ENCODE measurements at places on chromosomes 4 and X.

DNA sequence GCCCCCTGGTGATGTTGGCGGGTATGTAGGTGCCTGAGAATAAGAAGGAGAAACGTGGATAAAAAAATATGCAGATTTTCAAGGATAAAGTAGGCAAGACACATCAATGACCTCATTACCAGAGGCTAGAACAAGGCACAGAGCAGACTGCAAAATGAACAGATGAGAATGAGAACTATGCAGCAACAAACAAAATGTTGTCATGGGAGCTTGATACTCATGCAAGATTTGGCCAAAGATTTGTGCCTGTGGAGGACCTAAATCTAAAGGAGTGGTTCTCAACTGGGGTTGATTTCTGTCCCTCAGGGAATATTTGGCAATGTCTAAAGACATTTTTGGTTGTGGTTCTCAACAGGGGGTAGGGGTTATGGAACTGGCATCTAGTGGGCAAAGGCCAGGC is 177.3 kb downstream of the FRMPD4 start:
- DNase-seq: no peak

DNA sequence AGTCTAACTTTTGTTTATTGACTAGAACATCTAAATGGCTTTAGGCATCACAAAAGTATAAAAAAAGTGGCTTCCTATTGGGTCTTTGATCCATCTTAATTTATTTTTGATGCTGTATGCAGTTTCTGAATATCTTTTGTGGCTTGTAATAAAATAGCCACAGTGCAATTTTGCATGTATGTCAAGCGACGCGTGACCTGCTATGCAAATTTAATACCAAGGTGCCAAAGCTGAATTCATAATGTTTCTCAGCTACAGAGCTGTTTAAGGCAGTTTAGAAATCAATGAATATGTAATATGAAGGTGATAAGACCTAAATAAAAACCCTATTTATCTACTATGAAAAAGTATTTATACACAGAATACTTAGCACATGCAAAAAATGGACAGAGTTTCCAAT is 197.8 kb downstream of the AFF2 start:
- DNase-seq: no peak

GRCh38 chr4:99645638-99646037 is 12.0 kb downstream of the C4orf54 start:
- DNase-seq: no peak

DNA sequence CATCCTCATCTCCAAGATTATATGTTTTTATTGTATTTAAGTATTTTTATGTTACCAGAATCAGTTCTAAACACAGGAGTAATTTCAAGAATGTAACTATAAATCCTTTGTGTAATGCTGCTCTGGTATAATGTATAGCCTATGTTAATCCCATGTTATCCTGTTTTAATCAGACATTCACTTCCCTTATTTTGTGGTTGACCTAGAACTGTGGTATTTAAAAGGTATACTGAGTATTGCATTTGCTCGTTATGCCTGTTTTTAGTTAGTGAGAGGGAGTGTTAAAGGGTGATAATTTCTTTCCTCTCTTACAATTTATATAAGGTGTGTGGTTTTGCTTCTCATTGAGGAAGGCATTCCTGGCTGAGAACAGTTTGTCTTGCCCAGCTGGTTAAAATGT is 26.2 kb downstream of the MTM1 start:
- no peak for DNase-seq

DNA sequence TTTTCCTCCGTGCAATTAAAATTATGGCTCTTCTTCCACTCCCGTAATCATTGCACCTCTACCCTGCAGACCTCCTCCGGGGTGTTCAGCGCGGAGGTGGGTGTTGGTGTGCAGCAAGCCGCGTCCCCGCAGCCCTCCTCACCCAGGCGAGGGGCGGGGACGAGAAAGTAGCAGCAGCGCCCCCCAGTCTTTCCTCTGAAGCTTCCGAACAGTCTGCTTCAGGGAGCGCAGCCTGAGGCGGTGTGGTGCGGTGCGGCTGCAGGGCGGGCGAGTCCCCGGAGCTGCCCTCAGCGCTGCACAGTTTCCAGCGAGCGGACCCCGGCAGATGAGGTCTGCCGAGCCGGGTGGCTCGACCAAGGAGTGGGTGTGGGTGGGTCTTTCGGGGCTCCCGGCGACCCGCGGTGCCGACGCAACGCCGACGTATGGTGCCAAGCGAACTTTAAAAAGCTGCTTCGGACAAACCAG is at the start of gene FRAS1:
Gene FRAS1 (plus strand): TSS at position 189 of the 465 bp plus-strand sequence. CDS start 687 bp downstream, outside the sequence.
- no peak for DNase-seq

- no peak for DNase-seq
These were observed 788 bp downstream of the SAP30 start for GRCh38 chr4:173371292-173372192.

GRCh38 chrX:13432414-13433297 is 112.8 kb upstream of the ATXN3L start:
- no peak for DNase-seq

DNA sequence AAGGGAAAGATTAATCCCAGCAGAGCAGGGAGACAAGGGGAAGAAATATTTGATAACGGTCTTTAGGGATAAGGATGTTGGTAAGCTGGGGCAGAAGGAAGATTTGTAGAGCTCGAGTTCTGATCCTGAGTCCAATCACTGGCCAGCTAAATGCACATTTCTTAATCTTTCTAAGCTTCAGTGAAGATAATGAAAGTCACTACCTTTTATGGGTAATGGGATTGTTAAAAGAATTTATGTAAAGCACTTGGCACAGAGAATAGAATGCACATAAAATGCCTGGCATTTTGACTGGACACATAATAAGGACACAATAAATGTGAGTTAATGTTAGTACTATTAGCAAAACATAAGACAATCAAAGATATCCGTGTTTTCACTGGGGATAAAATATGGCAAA is 43.3 kb downstream of the NCAPG start:
- DNase-seq: no peak

GRCh38 chr4:8742546-8742945 is 129.1 kb downstream of the HMX1 start:
- no peak for DNase-seq

DNA sequence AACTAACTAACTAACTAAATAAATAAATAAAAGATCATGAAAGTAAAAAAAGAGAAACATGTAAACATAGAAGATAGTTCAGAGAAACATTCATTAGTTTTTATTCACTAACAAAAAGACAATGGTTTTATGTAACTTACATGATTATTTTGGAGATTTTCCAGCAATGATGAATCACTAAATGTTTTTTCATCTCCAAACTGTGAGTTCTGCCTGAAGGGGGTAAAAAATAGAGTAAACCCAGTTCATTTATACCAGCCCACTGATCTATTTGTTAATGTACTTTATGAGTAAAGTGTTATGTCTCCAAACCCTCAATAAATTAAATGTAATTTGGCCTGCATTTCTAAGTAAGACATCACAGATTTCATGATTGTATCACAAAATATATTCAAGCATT is 101.1 kb downstream of the ATP8A1 start:
- DNase-seq: no peak

- DNase-seq: no peak
These were observed 49.5 kb upstream of the MAGEA8 start for GRCh38 chrX:149831473-149831872.

DNA sequence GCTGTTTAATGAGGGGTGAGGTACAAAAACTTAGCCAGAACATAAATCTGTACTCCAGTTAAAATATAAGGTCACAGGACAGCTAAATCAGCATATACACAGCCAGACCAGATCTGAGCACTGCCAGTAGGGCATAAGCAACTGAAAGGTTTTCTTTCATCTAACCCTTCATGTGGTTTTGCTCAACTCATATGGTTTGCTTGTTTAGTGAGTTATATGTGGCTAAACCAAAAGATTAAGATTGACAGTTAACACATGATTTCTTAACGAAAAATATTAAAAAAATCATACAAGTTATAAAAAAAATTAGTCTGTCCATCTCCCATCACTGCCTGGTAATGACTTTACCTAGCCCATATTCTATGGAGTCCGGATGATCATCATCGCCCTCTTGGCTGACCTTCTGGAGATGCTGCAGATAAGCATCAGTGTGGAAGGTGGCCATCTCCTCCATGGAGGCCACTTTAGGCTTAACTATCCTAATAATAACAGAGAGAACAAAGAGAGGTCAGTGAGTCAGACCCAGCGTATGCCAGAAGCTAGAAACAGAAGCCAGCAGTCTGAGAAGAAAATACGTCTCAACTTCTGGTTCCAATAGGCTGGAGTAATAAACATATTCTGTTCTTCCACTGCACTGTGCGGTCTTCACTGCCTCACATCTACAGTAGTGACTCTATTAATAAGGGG is 4.1 kb downstream of the HDAC8 start:
- DNase-seq: no peak

DNA sequence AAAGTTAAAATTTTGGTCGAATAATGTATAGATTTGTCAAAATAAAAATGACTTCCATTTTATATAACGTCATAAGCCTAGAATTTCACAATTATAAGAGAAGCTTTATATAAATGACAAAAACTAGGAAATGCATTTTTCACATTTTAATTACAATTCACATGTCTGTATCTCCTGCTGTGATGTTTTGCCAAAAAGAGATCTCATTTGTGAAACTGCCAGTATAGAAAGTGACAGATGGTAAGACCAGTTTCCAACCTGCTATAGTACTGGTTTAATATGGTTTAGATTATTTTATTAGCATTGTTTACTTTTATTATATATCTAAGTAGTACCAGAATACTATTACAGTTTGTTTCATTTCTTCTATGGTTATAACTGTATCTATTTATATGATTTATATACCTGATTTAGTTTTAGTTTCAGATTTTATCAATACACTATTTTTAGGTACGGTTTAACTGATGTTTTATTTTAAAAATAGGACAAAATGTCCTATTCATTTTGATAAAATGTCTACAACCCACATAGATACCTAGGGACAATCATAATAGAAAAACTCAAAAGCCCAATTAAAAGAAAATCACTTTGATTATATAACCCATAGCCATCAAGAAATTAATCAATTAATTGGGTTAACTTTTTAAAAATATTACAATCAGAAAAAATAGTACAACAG is 5.4 kb upstream of the CCSER1 start:
- DNase-seq: no peak

Data from stimulated activated CD8-positive, alpha-beta memory T cell treated with anti-CD3 and anti-CD28 coated beads, Interleukin-12 subunit alpha, Interleukin-12 subunit beta, amount 100 ng/mL, for 1 hour (primary cell).